H4 (cell line): ENCODE measurements at places on chromosomes 12 and 14.

GRCh38 chr12:110179291-110179690 lies 55.1 kb downstream of the IFT81 start:
- DNase-seq = no peak

- no peak for DNase-seq
Measured at GRCh38 chr12:115371711-115372110, 687.7 kb upstream of the TBX3 start.

DNA sequence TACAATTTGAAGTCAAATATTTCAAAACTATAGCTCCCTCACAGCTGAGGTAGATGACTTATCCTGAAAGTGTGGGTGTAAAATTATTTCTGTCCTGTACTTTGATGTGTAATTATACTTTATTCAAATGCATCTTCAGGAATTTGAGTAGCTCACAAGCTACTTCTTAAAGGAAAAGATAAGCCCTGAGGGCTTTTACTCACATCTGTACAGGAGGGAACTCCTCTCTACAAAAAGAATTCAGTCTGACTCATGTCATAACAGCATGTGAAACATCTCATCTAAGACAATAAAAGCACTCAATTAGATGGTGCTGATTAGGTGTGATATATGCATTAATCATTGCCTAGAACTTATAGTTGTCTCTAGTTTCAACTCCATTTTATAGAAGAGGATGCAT lies 452.0 kb downstream of the PRKD1 start:
- DNase-seq = no peak

DNA sequence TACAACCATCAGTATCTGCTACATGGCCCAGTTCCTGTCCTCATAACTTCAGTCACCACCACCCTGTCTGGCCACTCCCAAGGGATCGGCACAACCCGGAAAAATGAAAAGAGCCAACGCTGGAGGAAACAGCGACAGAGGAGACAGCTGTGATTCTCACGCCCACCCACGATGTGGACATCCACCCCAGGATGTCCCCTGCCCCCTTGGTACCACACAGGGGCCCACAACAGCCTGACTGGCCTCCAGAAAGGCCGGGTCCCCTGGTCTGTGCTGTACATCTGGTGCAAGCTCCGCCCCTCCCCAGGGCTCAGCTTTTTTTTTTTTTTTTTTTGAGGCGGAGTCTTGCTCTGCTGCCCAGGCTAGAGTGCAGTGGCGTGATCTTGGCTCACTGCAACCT lies 12.5 kb downstream of the RPS6KL1 start:
- DNase-seq = no peak

DNA sequence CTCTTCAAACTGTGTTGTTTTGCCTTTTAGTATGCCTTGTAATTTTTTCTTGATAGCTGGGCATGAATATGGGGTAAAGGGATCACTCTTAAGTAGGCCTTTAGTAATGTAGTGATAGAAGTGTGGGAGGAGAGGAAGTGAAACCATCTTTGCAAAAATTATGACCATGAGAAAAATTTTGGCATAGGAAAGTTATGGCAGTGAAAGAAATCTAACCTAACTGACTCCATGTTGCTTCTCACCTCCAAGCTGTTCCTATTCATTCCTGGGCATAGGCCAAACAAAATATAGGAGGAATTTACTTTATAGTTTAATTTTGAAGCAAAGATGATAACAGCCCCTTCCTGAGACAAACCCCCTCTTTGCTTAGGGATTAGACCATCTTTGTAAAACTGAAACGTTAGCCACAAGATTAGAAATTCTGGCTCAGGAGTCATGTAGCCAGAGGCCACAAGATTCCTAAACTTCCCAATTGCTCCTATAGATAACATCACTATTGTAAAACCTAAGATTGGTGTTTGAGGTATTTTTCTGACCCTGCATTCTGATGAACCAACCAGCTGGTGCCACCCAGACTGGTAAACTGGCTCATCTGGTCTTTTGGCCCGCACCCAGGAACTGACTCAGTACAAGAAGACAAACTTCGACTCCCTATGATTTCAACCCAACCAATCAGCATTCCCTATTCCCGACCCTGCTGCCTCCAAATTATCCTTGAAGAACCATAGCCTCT lies 45.8 kb downstream of the CRADD start:
- DNase-seq = peak; percentile 83
